ENCODE measurements at places on chromosomes 16 and 17.

- DNase-seq, result no peak
Observed at GRCh38 chr16:2033057-2033908, 6.6 kb downstream of the NHERF2 start.

- DNase-seq, result no peak
Observed at GRCh38 chr16:4298761-4299522, 16.9 kb upstream of the GLIS2 start.

GRCh38 chr17:36017799-36018198 is at the start of gene CCL23:
Gene CCL23 (minus strand): TSS chr17:36017972. CDS start chr17:36017897, 75 bp downstream.
- no peak for DNase-seq

DNA sequence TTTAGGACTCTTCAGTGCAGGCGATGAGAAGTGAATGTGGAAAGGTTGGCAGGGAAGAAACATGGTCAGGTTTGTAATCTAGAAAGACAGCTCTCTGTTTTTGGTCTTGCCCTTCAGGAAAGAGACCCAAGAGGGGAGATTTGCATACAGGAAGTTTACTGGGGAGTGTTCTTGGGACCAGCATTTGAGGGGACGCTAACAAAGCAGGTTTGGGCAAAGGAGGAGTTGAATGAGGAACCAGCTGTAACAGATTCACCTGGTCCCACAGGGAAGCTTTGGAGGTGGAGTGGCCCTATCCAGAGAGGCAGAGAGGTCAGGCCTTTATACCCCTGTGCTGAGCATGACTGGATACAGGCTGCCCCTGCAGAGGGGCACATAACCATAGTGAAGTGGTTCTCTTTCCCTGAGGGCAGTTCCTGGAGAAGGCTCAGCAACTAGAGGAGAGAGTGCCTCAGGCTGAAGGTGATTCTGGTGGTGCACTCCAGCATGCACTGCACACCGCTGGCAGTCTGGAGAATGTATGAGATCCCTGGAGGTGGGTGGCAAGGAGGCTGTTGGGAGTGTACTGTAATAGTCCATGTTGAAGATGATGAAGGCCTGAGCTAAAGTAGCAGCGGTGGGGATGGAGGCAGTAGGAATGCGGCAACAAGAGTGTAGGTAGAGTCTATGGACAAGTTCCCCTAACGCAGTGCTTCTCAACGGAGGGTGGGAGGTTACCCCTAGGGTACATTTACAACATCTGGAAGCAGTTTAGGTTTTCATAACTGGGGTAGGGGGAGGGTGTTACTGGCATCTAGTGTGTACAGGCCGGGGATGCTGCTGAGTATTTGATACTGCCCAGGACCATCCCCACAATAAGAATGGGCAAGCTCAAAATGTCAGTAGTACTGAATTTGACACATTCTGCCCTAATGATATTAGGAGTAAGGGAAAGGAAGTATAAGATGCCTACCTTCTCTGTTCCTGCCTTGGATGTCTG is 37.2 kb downstream of the MAP2K6 start:
- DNase-seq, result no peak

GRCh38 chr16:20847550-20847949 is 41.2 kb downstream of the REXO5 start:
- DNase-seq, result no peak

Data from activated CD4-positive, alpha-beta T cell treated with anti-CD3 and anti-CD28 coated beads for 1 hour (primary cell).